ENCODE measurements at places on chromosomes 13 and 19.

DNA sequence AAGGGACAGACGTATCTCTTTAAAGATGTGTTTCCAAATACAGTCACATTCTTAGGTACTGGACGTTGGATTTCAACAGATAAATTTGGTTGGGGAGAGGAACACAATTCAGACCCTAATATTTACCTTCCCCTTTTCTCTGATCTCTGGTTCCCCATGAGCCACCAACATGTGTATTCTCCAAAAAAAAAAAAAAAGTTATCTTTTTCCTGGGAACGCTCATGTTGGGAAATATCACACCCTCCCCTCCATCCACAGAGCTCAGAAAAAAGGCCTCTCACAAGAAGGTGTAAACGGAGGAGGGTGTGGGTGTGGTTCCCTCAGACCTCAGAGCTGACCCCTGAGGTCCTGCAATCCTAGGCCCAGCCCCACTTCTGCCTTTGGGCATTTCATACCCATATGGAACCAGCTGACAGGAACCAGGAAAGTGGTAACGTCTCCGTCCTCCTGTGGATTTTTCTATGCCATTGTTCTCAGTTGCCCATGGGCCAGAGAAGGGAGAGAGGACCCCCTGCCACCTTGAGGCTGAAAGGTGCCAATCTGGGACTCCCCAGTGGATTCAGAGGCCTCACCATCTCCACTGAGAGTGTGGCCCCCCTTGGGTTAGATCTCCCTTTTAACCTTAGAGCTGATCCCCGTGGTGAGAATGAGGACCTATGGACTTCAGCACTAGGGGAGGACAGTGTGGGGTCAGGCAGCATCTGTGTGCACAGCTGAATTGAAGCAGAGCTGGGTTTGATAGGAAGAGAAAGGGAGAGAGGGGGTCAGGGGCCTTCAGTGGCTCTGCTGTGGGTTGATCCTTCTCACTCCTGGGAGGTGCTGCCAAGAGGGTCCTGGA lies 8.4 kb upstream of the SIGLEC12 start:
- no peak for DNase-seq

GRCh38 chr13:90500569-90500968 lies 846.9 kb upstream of the MIR17HG start:
- no peak for DNase-seq

- no peak for DNase-seq
Measured at GRCh38 chr13:56356690-56357089, 784.0 kb upstream of the PRR20A start.

DNA sequence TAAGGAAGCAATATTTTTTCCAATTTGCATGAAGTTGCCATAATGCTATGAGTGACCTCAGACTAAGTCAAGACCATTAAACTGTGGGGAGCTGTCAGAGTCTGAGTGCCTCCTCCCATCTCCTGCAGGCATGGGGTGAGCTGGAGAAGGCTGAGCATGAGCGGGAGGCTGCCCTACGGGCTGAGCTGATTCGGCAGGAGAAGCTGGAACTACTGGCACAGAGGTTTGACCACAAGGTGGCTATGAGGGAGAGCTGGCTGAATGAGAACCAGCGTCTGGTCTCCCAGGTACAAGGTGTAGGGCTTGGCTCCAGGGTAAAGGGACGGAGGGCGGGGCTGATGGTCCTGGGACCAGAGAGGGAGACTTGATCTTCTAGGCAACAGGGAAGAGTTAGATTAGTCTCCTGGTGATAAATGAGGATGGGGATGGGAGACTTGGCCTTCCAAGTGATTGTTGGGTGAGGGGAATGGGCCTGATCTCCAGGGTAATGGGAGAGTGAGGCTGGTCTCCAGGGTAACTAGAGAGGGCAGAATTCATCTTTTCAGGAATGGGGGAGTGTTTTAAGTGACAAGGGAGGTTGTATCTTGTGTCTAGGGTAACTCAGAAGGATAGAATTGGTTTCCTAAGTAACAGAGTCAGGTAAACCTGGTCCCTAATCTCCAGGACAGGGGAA lies 36.0 kb downstream of the SPTBN4 start:
- DNase-seq: no peak

DNA sequence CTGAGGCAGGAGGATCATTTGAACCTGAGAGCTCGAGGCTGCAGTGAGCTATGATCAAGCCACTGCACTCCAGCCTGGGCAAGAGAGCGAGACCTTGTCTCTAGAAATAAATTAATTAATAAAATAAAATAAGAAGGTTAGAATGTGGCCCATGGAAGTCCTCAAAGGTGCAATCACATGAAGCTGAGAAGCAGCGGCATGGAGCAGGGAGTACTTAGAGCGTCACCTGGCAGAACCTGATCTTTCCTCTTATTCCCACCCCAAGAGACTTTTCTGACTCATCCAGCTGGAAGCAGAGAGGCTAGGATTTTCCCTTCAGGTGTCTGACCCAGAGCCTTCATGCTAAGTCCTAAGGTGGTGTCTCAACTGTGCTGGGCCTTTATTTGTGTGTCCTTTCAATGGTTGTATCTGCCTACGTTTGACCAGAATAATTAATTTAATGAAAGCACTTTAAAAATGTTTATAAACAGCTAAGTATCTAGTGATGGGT lies 8.9 kb upstream of the MRPS31 start:
- no peak for DNase-seq

- no peak for DNase-seq
Measured at GRCh38 chr13:102877303-102877702, 31.5 kb downstream of the ERCC5 start.

- no peak for DNase-seq
Measured at GRCh38 chr19:1248139-1248785, at the start of gene MIDN. Gene MIDN (plus strand): TSS chr19:1248583. CDS start chr19:1250297, 1,714 bp downstream.

DNA sequence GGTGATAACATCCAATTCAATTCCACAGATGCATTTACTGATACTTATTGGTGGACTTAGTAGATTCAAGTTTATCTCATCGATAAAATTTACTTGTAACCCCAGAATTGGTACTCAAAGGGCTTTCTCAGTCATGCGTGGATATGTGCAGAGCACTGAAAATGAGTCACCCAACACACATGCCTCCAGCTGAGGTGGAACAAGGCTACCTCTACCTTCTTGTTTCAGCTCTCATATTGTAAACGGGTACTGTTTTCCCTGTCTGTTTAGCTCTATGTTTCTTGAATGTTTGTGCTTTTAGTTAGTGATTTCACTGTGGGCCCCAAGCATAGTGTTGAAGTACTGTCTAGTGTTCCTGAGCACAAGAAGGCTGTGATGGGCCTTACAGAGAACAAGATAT lies 1.5 kb downstream of the LRRC63 start:
- no peak for DNase-seq

- no peak for DNase-seq
Measured at GRCh38 chr19:35142606-35143230, 337 bp upstream of the FXYD7 start.

GRCh38 chr13:45143346-45143751 lies 23.0 kb downstream of the GTF2F2 start:
- DNase-seq: no peak

- DNase-seq: no peak
Measured at GRCh38 chr19:29873801-29874575, 62.2 kb downstream of the CCNE1 start.

DNA sequence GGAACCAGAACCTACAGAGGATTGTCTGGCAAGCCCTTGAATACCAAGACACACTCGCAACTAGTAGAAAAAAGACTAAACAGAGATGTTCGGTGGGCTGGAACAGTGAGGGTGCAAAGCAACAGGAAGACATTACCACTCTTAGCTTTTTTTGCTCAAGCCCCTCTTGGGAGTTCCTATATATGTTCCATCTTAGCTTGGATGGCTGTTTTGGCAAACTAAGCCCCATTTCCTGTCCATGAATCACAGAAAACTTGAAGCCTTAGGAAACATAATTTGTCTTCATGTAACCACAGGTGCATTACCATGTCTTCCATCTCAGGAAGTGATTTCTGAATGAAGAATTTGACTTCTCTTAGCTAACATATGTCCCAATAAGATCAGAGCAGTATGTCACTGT lies 446.3 kb downstream of the OLFM4 start:
- DNase-seq: no peak

Data from NCI-H446 (cell line).